Hematopoietic multipotent progenitor cell treated with erythropoietin and hydrocortisone succinate and interleukin-3 and kit ligand, for 4 days (in vitro differentiated cells): ENCODE measurements at places on chromosomes 2 and 18.
A peak's percentile ranks its signal among the peaks of the same experiment; 100 is the strongest.

- DNase-seq = no peak
Observed at GRCh38 chr18:48754993-48755473, 195.7 kb downstream of the SMAD7 start.

- DNase-seq = peak; percentile 58
Observed at GRCh38 chr18:79069717-79070151, 540 bp downstream of the ATP9B start.

DNA sequence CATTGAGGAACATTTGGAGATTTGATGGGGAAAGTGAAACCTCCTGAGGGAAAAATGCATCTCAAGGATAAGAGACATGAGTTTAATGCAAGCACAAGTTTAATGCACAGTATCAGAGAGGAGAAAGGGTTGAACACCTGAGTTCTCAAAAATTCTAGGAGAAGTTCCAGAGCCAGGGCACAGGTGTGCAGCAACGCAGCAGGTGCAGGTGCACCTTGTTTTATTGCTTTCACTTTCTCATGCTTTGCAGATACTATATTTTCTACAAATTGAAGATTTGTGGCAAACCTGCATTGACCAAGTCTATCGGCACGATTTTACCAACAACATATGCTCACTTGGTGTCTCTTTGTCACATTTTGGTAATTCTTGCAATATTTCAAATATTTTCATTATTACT lies 267.6 kb upstream of the HNRNPA3 start:
- DNase-seq = no peak

DNA sequence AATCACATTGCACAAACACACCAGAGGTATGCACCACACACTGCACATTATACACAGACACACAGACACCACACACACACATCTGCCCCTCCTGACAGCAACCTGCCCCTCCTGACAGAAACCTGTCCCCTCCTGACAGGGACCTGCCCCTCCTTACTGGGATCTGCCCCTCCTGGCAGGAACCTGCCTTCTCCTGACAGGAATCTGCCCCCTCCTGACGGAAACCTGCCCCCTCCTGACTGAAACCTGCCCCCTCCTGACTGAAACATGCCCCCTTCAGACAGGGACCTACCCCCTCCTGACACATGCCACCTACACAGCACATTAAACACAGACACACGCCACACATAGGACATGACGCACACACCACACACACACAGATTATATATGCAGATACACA lies 88.9 kb downstream of the PXDN start:
- no peak for DNase-seq

GRCh38 chr2:235768606-235769005 lies 274.8 kb downstream of the AGAP1 start:
- no peak for DNase-seq

DNA sequence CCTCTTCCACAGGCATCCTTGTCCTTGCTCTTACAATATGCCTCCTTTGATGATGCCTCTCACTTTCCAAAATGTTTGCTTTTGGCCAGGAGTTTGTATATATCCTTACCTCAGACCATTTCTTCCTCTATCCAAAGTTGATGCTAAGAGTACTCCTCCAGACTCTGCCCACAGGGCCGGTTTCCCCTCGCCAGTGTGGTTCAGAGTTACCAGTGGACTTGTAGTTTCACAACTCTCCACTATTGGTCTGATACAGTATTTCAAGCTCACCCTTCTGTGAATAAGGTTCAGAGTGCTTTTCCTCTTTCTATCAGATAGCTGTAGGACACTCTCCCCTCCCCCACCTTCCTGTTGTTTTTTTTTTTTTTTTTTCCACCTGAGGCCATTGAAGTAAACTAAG lies 42.2 kb upstream of the LINC00305 start:
- peak; percentile 4 for DNase-seq

GRCh38 chr2:197559681-197560080 lies 43.8 kb downstream of the MOB4 start:
- DNase-seq = no peak

DNA sequence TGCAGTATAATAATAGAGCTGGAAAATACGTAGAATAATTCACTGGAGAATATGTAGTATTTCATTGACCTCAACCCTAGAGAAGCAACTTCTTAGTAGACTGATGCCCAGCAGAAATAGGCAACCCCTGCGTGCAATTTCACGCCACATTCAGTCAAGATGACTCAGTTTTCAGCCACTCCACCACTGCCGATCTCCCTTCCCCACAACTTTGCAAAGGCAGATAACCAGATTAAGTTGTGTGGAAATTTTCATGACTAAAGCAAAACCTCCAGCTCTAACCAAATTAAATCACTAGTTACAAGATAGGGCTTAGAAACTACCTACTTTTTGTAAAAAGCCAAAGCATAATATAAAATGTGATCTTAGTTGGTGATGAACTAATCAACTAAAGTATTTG lies 63.3 kb upstream of the STK17B start:
- DNase-seq = peak; percentile 86

GRCh38 chr2:64859312-64860212 lies 129.6 kb upstream of the SLC1A4 start:
- DNase-seq = peak; percentile 71

- peak; percentile 63 for DNase-seq
Observed at GRCh38 chr2:25207078-25207545, 38.7 kb upstream of the POMC start.

GRCh38 chr2:146623771-146624170 lies 1221.1 kb upstream of the ACVR2A start:
- DNase-seq = no peak

DNA sequence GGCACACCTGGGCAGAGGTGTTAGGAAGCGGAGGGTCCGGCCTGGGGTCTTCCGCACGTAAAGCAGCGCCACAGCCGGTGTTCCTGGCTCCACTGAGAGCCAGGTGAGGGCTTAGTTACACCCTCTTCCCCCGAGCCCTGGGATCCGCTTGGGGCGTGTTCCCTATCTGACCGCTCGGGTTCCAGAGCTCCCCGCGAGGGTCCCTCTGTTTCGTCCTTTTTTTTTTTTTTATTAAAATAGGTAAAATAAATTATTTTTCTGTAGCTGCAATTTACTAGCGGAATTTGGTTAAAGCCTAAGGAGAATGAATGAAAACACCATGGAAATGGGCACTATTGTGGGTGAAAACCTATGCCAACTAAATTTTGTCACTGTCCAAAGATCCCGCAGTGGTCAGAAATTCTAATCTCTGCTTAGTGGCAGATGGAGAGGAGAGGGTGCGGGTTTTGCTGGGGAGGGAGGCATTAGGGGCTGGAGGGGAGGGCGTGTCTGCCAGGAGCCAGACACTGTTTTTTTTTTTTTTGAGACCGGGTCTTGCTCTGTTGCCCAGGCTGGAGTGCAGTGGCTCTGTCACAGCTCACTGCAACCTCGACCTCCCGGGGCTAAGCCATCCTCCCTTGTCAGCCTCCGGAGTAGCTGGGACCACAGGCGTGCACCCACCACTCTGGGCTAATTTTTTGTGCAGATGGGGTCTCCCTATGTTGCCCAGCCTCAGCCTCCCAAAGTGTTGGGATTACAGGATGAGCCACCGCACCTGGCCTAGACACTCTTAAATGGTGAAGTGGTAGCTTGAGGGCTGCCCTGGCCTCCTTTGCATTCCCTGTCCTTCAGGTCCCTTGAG lies 834 bp downstream of the PDCL3 start:
- peak; percentile 53 for DNase-seq

- no peak for DNase-seq
Observed at GRCh38 chr2:17051538-17051937, 385.9 kb upstream of the CYRIA start.

DNA sequence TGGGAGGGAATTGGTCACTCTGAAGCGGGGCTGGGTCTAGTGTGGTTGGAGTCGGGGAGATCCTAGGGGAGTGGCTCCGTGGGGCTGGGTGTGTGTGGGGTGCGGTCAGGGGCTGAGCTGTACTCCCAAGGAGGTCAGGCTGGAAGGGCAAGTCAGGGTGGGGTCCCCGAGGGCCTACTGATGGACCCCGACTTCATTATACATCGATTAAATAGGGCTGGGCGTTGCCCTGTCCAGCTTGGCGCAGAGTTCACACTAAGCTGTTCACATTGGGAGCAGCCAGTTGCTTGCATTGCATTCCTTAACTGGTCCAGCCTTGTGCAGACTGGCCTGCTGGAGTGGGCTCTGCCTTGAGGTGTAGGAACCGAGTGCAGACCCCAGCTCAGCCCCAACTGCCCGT lies 131.2 kb downstream of the ASB1 start:
- DNase-seq = no peak

GRCh38 chr2:204074456-204074855 lies 137.9 kb downstream of the ICOS start:
- DNase-seq = no peak

- DNase-seq = no peak
Observed at GRCh38 chr2:112494828-112495227, 12.9 kb downstream of the TTL start.

DNA sequence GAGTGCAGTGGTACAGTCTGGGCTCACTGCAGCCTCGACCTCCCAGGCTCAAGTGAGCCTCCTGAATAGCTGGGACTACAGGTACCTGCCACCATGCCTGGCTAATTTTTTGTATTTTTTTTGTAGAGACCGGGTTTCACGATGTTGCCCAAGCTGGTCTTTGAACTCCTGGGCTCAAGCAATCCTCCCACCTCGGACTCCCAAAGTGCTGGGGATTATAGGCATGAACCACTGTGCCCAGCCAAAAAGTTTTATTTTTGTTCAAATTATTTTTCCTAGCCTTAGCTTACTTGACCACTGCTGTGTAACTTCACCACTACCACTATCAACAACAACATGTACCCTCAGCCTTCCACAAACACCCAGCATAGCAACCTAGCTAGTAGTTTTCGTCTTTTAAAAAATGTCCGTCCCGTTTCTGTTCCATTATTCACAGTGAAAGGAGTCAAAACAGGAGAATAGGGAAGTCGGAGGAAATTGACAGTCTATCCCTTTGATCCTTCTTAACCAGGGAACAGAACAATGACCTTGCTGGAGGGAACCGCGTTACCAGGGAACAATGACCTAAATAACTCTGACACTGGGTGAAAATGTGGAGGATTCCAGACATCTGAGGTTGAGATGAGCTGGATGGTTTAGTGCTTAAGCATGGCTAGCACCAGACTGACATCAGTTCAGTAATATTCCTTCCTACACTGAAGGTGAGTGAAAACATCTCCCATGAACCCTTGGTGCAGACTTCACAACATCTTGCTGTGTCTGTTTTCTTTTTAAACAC lies 69.2 kb upstream of the ARL4C start:
- no peak for DNase-seq

GRCh38 chr2:152598975-152599759 lies 118.1 kb downstream of the PRPF40A start:
- no peak for DNase-seq

DNA sequence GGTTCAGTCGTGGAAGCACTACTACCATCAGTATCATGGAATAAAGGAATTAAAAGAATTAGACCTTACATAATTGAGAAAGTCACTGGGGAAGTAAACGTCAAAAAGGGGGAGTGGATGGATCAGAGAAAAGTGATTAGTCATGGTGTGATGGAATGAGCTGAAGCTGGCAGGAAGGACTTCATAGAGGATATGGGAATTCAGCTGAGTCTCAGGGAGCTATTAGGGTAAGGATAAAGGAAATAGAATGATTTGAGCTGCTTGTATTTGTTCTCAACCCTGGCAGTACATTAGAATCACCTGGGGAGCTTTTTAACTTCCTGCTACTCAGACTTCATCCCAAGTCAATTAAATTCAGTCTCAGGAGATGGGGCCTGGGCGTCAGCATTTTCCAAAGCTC lies 53.4 kb upstream of the SETBP1 start:
- DNase-seq = no peak

GRCh38 chr2:117232305-117232704 lies 582.2 kb upstream of the DDX18 start:
- peak; percentile 2 for DNase-seq

DNA sequence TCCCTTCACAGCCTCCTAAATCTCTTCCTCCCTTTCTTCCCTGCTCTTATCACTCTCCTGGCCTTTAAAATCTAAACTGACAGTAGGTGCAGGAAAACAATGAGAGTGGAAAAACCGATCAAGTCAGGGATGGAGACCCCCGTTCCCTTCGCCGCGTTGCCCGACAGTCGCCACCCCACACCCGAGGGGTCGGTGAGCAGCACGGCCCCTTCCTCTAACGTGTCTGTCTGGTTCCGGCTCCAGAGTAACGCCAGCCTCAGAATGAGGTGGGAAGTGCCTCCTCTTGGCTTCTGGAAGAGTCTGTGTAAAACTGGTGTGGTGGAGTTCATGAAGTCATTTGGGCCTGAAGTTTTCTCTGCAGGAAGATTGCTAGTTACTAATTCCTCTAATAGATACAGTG lies 138.6 kb downstream of the NFATC1 start:
- DNase-seq = no peak

DNA sequence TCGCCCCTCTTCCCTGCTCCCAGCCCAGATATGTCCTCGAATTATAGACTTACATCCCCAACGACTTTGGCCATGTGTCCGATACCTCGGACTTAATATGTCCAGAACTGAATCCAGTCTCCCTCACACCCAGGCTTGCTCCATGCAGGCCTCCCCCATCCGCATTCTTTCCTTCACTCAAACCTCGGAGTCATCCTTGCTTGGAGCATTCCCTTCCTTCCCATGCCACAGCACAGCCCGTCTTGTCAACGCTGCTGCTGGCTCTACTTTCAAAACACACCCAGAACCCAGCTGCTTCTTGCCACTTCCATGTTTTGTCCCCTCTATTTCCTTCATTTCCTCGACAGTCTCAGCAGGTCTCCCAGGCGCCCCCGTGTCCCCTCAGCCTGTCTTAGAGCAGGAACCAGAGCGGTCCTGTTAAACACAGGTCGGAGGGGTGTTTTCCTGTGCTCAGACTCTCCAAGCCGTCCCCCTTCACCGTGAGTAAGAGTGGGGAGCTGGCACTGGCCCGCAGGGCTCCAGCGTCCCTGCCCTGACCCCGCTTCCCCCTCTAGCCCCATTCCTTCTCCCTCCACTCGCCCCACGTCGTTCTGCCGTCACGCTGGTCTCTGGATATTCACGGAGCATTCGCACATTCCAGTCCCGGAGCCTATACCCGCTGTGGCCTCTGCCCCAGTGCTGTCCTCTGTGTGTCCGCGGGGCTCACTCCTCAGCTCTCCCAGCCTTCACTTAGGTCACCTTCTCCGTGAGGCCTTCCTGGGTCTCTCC lies 54.4 kb downstream of the VAPA start:
- no peak for DNase-seq

DNA sequence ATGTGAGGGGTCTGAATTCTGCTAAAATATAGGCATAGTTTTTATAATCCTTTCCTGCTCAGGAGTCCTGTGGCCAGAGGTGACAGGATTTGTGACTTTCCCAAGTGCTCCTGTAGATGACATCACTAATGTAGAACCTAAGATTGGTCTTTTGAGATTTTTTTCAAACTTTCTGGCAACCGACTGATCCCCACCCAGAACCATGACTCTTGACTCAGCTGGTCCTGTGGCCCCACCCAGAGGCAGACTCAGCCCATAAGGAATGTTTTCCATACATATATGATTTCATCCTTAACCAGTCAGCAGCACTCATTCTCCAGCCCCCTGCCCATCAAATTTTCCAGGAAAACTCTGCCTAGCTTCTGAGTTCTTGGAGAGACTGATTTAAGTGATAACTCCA lies 46.8 kb downstream of the COMMD1 start:
- no peak for DNase-seq

DNA sequence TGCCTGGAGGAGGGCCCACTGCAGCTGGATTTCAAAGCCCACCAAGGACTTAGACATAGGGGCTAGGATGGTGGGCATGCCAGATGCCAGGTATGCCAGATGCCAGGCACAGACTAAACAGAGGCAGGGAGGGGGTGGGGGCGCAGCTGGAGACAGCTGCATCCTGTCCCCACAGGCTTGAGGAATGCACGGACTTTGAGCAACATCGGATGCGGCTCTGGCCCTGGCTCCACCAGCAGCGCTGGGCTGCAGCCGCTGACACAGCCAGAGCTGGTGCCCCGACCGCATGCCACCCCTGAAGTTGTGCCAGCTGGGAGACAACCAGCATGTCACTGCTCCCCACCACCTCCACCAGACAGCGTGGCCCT lies 39.5 kb downstream of the AQP12A start:
- no peak for DNase-seq
